MV-4-11 (cell line): ENCODE measurements at places on chromosomes 16 and 17.

DNA sequence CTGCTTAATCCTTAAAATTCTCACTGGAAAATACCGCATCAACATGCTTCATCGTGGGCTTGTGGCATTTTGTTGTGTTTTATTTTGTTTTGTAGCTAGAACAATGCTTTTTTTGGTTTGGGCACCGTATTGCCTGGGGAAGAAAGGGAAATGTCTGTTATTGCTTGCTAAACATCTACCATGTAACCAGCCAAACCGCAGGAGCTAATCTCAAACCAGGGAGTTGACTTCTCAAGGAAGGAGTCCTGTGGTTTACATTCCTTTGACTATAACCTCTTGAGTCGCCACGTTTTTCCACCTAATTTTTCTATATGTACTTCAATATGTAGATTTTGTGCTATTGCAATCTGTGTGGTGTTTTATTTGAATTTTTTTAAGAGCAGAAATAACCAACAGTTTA lies 593.5 kb upstream of the SOX9 start:
- DNase-seq, result no peak

- no peak for DNase-seq
These were observed 5.2 kb downstream of the NAGLU start for GRCh38 chr17:42541041-42541833.

DNA sequence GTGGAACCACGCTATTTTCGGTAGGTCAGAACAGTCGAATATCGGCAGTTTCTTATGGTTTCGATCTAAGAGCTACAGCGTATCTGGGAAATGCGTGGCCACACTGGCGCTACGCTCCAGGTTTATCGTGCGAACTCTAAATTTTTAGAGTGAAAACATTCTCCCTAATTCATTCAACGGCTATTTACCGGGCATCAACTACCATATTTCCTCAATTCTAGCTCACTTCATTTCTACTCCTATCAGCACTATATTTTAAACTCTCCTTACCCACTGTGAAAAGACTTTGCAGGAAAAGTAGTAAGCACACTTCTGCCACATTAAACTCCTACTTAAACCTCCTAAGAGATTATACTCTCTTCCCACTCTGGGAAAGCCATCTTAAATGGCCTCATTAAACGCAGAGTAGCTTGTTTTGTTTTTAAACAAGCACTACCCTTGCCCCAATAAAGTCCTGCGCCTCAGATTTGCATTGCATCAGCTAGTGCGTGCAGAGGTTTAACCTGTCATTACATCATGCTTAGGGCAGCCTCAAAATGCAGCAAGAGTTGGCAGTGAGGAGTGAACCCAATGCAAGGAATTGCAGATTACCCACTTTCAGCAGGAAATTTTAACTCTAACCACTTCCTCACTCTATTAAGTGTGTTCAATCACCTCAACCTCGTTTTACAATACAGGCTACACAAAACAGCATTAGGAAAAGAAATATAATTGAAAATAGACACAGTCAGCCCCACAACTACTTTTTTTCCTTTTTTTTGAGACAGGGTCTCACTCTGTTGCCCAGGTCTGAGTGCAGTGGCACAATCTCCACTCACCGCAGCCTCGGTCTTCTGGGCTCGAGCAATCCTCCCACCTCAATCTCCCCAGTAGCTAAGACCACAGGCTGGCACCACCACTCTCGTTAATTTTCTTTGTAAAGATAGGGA lies 18.8 kb downstream of the SIAH1 start:
- DNase-seq, result peak; percentile 79

GRCh38 chr16:2447920-2448583 lies 11.9 kb upstream of the TEDC2 start:
- DNase-seq, result no peak

- no peak for DNase-seq
These were observed 14.9 kb downstream of the MYO1D start for GRCh38 chr17:32861981-32862380.

GRCh38 chr17:5901731-5902130 lies 168.4 kb upstream of the WSCD1 start:
- no peak for DNase-seq

GRCh38 chr17:39915559-39915958 lies 2.9 kb downstream of the GSDMB start:
- no peak for DNase-seq

GRCh38 chr17:47889734-47890529 lies 6.1 kb upstream of the SP2 start:
- DNase-seq, result peak; percentile 68

- no peak for DNase-seq
These were observed 25.6 kb downstream of the ABCC3 start for GRCh38 chr17:50660042-50660886.

DNA sequence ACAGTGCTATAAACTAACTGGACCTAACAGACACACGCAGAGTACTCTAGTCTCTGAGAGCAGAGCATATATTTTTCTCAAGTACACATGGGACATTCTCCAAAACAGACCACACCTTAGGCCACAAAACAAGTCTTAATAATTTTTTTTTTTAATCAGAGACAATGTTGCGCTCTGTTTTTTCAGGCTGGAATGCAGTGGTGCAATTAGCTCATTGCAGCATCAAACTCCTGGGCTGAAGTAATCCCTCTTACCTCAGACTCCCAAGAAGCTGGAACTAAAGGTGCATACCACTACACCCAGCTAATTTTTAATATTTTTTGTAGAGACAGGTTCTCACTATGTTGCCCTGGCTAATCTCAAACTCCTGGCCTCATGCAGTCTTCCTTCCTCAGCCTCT lies 37.7 kb downstream of the ULK2 start:
- no peak for DNase-seq

- no peak for DNase-seq
These were observed 761 bp downstream of the PDF start for GRCh38 chr16:69329369-69330285.

DNA sequence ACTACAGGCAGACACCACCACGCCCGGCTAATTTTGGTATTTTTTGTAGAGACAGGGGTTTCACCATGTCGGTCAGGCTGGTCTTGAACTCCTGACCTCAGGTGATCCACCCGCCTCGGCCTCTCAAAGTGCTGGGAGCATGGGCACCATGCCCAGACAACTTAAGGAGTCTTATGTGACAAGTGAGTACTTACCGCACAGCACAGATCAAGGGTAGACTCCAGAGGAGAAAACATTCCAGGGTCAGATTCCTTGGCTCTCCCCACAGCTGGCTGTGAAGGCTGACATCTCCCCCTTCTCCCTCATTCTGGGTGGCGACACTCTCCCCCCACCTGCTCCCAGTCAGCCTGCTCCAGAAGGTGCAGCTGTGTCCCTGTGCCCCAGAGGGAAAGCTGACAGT lies 10.6 kb downstream of the ZSCAN10 start:
- DNase-seq, result no peak

DNA sequence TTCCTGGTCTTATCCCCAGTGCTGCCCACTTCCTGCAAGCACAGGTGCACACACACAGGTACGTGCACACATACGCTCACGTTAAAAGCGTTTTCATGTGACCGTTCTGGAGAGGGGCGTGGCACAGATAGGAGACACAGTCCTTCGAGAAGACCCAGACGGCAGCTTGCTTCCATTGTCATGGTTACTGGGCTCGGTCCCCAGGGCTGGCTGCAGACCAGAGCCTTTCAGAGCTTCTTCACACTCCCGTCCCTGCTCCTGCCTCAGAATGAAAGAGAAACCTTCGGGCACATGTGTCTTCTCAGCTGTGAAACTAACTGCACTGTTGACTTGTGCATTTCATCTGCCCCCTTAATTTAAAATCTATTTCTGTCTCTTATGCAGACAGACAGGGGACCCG lies 154.2 kb downstream of the PITPNC1 start:
- no peak for DNase-seq

GRCh38 chr17:59678918-59679317 lies 28.3 kb downstream of the PTRH2 start:
- DNase-seq, result no peak

DNA sequence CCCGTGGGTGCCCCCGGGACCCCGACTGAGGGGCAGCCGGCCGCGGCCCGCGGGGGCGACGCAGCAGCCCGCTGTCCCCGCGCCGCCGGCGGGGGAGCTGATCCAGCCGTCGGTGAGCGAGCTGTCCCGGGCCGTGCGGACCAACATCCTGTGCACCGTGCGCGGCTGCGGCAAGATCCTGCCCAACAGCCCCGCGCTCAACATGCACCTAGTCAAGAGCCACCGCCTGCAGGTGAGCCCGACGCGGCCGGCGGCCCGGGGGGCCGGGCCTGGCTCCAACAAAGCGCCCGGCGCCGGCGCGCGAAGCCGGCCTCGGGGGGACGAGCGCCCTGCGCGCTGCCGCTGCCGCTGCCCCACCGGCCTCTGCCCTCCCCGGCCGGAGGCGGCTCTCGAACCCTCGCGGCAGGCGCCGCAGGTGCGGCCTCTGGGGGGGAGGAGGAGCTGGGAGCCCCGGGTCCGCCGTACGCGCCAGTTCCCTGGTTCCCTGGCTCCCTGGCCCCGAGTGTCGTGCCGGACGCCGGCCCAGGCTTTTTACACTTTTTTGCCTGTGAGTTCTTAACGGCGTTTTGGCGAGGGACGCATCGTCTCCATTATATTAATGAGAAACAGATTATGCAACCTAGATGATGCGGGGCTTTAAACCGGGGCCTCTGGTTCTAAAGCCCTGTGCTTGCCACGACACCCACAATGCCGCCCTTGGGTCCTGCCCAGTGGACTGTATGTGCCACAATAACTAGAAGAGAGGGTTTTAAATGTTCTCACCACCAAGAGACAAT lies 521 bp downstream of the ATMIN start:
- DNase-seq, result no peak

- DNase-seq, result no peak
These were observed 124.5 kb downstream of the GAS7 start for GRCh38 chr17:10073941-10074340.

GRCh38 chr17:77429369-77429968 lies 288.7 kb downstream of the SEC14L1 start:
- peak; percentile 89 for DNase-seq

GRCh38 chr17:5331506-5331905 lies 49.4 kb downstream of the RABEP1 start:
- no peak for DNase-seq

DNA sequence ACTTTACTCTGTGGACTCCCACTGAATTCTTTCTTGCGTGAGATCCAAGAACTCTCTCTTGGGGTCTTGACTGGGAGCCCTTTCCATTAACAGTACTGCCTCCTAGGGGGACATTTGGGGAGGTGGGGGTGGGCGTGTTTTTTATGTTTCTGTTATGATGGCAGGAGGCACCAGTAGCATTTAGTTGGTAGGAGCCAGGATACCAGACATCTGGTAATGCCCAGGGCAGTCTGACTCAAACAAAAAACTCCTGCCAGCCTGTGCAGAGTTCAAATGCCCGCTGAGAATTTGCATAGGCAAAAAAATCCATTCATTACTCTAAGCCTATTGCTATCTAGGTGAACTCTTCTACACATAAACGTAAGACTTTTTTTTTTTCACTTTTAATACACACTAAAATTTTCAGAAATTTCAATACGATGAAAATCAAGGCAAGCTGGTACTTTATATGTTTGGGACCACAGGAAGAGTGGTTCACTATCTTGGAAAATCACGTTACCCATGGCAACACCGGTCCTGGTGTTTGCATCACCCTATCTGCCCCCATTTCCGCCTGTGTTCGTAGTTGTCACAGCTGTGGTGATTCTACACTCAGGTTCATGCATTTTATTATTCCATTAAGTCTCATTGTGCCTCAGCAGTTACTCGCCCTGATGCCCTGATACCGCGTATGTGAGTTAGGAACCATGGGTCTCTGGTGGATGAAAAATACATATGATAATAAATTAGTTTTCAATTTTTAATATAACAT lies 121.1 kb upstream of the XYLT1 start:
- no peak for DNase-seq

DNA sequence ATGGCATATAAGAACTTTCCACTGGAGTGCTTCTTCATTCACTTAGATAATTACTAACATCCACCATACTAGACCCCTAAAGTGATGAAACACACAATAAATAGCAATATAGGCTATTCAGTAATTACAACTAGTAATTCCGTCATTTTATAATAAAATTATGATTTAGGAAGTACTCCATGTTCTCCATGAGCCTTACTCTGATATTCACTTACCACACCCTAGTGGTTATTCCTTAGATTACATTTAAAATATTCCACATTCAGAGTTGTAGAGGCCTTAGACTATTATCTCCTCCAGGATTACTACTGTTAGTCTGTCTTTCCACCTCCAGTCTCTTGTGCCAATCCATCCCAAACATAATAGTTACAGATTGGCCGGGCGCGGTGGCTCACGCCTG lies 62.4 kb downstream of the STH start:
- no peak for DNase-seq

- no peak for DNase-seq
These were observed 94.7 kb upstream of the SDK2 start for GRCh38 chr17:73738751-73739575.

DNA sequence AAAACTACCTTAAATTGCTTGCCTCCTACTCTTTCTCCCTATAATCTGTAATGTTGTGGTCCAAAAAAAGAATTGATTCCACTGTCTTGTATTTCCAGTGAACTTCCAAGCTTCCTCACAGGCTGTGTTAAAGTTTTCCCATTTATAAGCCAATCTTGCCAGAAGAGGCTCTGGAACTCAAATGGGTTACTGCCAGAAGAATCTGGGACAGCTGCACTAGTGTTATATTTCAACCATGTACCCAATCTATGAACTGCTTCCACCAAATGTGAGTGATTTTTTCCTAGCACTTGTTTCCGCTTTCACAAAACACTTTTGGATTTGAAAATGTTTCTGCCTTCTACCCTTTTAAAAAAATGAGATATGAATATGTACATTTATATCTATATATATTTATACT lies 1.8 kb downstream of the CCDC43 start:
- no peak for DNase-seq

GRCh38 chr17:50892101-50892776 lies 26.1 kb upstream of the TOB1 start:
- DNase-seq, result no peak

DNA sequence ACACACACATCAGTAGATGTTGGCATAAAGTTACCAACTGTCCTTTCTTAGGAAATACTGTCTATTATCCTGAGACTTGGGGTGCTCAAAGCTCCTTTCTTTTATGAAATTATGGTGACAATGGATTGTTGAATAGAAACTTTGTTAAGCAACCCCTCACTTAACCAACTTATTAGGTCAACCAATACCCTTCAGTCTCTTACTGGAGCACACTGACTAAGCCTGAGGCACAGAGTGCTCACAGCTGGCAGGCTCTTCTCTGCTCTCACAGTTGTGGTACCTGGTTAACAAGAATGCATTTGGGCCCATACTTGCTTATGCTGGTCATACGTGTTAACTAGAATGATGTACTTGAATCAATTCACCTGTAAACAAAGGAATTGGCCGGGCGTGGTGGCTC lies 24.8 kb downstream of the CD300LF start:
- peak; percentile 50 for DNase-seq

DNA sequence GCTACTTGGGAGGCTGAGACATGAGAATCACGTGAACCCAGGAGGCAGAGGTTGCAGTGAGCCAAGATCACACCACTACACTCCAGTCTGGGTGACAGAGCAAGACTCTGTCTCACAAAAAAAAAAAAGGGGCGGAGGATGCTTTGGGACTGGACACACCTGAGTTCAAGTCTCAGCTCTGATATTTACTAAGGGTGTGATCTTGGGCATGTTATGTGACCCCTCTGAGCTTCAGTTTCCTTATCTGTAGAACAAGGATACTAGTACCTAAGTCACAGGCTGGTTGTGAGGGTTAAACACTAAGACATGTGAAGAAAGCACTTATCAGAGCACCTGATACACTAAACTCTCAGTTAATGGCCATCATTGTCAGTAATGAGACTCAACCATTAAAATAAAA lies 25.9 kb downstream of the HOXB1 start:
- no peak for DNase-seq

GRCh38 chr16:22623351-22623781 lies 112.7 kb downstream of the NPIPB5 start:
- no peak for DNase-seq
